ENCODE measurements at places on chromosomes 13 and 19.

DNA sequence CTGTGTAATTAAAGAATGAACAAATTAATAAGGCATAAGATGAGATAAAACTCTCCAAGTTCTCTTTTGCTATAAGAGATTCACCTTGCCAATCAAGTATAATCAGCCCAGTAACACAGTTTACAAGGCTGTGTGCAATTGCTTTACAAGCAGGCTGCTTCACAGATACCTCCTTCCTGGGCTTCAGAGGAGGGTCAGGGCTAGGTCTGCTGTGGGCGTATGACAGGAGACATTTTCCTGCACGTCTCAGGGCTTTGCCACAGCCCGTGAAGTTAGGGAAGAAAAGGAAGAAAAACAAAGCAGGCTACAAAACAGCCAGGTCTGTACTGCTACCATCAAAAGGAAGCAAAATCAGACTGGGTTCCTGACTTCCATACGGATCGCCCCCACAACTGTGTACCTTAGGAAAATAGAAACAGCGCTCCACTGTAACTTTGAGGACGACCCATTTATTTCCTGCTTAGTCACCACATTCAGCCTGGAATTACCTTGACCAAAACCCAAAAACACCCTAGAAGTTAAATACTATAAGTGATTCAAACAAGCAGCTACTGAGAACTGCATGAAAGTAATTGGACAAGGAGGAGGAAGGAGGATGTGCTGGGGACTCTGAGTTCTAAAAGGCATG lies 12.4 kb downstream of the EFNB2 start:
- DNase-seq, result no peak

GRCh38 chr19:19653597-19654147 lies 9.8 kb downstream of the ATP13A1 start:
- DNase-seq, result no peak

GRCh38 chr13:45185286-45185685 lies 15.6 kb downstream of the KCTD4 start:
- DNase-seq, result no peak

DNA sequence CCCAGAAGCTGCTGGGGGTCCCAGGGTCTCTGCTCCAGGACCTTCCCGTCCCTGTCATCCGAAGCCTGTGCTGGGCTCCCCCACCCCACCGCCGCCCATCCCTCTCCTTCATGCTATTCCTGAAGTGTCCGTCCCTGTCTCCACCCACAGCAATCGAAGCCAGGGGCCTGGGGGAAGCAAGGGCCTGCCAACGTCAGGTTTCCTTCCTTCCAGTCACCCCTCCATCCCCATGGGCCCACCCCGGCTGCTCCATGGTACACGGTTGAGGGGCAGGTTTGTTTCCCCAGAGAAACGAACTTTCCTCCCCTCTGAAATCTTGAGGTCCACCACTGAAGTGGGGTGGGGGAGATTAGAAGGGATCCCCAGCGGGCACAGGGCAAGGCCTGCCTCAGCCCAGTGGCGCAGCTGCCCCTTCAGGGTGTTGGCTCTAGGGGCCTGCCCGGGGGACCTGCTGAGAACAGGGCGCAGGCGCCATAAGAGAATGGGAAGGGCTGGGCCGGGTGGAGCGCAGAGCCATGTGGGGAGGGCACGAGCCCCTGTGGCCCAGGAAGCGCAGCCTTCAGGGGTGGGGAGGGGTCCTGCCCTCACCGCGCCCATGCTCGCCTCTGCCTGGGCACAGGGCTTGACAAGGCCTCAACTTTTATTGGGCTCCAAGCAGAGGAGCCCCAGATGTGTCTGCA lies 16.1 kb downstream of the CEBPG start:
- no peak for DNase-seq

DNA sequence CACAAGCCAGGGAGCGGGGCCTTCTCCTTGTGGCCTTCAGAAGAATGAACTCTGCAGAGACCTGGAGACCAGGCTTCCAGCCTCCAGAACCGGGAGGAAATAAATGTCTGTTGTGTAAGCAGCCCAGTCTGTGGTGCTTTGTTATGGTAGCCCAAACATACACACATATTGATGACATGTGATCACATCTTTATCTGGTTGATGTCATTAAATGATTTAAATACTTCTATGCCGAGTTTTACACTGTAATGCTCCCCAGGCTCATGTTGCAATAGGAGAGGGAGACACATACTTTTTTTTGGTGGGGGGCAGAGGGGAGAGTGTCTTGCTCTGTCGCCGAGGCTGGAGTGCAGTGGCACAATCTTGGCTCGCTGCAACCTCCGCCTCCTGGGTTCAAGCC lies 188.0 kb upstream of the IRS2 start:
- DNase-seq, result no peak

- DNase-seq, result no peak
These were observed 6.1 kb downstream of the SH2D3A start for GRCh38 chr19:6761053-6761676.

DNA sequence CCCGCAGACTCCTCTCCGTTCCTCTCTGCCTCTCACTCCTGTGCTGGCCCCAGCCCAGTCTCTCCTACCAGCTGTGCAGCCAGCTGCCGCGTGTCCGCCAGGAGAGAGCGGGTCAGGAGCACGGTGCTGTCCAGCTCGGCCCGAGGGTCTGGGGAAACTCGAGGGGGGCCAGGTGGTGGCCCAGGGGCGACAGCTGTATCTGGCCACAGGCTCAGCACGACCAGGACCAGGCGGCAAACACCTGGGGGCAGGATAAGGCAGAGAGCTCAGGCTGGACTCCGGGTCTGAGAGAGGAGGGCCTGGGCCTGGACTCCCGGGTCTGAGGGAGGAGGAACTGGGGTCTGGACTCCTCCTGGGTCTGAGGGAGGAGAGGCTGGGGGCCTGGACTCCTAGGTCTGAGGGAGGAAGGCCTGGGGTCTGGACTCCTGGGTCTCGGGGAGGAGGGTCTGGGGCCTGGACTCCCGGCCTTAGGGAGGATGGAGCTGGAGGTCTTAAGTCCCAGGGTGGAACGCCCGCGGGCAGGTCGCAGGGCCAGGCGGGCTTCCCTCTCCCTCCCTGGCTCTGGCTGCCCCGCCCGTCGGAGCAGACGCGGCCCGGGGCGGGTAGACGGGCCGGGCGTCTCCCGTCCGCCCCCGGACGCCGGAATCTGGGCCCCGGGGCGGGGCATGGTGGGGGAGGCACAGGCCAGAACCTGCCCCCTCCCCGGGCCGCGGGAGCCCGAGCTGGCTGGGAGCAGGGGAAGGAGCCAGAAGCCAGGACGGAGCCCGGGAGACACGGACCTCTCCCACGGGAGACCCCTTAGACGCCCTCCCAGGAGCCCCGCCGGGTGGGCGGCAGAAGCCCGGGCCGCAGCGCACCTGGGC lies 1.3 kb downstream of the IL11 start:
- DNase-seq, result no peak
